Caco-2 (cell line): ENCODE measurements at places on chromosomes 7 and 10. TPM values are rescaled to one million over a fixed set of nuclear protein-coding genes. Genes with fewer than 3 reads are reported as not detected.

OR9A2 gene
- not detected in 2 replicates for total RNA-seq

VIPR2 gene
- total RNA-seq, result not detected in 2 replicates

SUN3 gene
- not detected in 2 replicates for total RNA-seq

BTAF1 gene
- 47.7 and 49.7 TPM in 2 replicates for total RNA-seq

DLX5 gene
- 0.30 TPM in 1 of 2 replicates, not detected in the other for total RNA-seq

PPP1R17 gene
- total RNA-seq, result not detected in 2 replicates

RBP4 gene
- total RNA-seq, result 255 and 258 TPM in 2 replicates

ACTL6B gene
- not detected in 2 replicates for total RNA-seq

HKDC1 gene
- 18.7 and 24.5 TPM in 2 replicates for total RNA-seq

RTKN2 gene
- 36.2 and 37.1 TPM in 2 replicates for total RNA-seq

- DNase-seq, result no peak
These were observed 105.8 kb downstream of the ELMO1 start for GRCh38 chr7:37342688-37343471.

GRCh38 chr7:105006367-105007136 is 7.5 kb upstream of the KMT2E start:
- DNase-seq, result peak; percentile 90

DNA sequence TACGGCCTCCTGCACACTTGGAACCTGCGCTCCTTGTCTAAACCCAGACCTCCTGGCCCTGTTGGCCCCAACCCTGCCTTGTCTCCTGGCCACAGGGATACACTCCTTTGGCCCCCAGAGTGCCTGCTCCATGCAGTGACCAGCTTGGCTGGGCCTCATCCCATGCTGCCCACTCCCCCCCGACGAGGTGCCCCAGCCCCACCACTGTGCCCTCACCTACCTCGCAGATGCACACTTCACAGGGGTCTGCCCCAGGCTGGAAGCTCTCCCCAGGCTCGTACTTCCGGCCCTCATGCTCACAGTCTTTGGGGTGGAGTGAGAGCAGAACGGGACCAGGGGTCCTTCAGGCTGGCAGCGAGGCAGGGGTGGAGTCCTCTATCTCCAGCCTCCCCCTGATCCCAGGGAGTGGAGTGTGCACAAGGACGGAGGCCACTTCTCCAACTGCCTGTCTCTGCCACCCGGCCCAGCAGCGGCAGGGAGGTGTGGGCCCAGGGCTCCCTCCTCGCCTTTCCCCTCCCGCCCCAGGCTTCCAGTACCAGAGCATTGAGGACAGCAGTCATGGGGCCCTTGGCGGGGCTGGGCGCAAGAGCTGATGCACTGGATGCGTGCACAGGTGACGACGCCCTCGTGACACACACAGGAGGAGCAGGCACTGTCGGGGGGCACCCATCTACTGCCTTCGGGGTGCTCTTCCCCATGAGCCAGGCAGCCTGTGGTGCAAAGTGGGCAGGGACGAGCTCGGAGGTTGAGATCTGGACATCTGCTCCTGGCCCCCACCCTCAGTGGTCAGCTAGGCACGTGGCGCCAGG is 22.1 kb downstream of the ATP6V1F start:
- no peak for DNase-seq

DNA sequence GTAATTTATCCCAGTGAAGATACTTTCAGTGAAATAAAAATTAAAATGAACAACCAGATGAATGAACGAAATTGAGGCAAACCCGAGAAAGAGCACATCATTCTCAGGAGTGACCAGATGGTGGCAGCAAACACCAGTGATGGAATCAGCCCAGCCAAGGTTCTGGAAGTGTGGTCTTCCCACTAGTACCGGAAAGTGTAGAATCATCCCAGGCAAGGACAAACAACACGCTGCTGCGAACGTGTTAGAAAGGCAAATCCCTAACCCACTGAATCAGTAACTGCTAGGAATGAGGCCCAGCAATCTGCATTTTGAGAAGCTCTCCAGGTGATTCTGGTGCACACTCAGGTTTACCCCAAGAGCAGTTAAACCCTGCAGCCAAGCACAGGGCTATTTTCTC is 15.5 kb upstream of the SLC18A3 start:
- no peak for DNase-seq

DNA sequence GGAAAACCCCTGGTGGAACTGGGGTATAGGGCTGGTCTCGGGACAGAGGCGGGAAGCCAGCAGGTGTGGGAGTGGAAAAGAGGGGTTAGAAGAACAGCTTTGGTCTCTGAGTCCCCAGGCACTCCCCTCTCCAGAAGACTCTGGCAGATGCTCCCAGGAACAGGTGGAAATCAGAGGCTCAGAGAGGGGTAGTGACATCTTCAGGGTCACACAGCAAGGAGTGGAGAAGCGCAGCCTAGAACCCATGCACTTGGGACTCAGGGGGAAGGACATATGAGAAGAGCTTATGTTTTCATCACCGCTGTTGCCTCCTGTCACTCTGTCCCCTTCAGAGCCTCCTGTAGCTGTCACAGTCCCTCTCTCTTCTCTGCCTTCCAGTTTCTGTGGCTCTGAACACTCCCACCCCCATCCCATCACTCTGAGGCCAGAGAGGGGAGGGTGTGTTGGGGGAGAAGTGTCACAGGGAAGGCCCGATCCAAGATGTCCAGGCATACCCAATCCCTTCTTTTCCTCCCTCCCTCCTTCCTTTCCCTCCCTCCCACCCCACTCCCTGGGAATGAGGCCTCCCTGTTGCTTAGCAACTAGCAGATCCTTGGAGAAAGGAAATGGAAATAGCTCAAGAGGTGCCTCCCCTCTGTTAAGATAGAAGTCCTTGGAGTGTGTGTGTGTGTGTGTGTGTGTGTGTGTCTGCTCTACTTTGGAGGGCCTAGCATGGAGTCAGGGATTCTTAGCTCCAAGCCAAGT is 32.0 kb downstream of the SRRM3 start:
- DNase-seq, result no peak

DNA sequence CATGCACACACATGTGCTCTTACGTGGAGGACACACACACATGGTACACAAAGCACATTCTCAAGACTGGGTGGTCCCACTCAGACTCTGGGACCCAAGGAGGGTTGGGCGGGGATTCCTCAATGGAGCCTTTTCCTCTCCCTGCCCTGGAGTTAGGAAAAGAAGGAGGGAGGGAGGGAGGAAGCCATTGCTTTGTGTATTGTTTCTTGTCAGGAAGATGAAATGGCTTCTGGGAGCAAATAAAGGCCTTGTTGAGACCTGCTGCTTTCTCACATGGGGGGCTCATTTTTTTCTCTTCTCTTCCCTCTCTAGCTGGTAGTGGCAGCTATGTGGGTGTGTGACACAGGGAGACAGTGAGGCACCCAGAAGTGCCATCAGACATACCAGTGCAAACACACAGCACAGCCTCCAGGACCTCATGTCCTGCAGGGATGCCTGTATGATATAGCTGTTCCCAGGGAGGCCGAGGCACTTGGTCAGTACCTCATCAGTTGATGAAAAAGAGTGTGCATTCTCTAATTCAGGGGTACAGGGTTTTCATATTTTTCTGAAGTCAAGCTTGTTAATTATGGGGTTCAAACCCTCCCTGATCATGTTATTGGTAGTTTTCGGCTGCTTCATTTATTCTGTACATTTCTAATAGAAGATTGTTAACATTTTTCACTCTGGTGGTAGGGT is 5.7 kb downstream of the AQP1 start:
- no peak for DNase-seq

DNA sequence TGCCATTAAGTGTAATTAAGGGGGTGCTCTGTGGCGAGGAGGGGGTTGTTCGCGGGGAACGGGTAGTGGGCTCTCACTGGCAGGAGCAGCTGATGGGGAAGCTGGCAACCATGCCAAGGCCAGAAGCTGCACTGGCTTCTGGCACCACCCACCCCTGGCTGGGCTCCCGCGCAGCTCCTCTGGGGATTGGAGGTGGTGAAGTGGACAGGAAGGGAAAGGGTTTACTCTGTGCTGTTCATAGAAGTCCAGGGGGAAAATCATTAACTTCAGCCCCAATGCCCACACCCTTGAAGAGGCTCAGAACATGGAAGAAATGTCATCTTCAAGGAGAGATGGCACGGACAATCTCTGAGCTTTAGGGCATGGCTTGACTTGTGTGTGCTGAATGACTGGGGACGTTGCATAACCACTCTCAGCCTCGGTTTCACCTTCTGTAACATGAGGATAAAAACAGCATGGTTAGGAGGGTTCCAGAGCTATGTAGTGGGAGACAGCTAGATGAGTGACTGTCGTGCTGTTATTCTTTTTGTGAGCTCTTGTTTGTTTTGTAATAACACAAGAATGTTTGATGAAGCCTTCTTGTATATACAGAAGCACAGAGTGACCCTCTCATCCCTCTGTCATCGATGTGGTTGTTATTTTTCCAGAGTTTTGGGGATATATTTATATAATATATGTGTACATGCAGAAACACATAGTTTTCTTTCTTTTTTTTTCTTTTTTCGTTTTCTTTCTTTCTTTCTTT is 29.9 kb downstream of the KAZALD1 start:
- DNase-seq, result no peak

GRCh38 chr7:831596-832166 is 595 bp upstream of the SUN1 start:
- no peak for DNase-seq

- DNase-seq, result peak; percentile 70
These were observed 90.3 kb downstream of the MYL10 start for GRCh38 chr7:101538596-101539459.

DNA sequence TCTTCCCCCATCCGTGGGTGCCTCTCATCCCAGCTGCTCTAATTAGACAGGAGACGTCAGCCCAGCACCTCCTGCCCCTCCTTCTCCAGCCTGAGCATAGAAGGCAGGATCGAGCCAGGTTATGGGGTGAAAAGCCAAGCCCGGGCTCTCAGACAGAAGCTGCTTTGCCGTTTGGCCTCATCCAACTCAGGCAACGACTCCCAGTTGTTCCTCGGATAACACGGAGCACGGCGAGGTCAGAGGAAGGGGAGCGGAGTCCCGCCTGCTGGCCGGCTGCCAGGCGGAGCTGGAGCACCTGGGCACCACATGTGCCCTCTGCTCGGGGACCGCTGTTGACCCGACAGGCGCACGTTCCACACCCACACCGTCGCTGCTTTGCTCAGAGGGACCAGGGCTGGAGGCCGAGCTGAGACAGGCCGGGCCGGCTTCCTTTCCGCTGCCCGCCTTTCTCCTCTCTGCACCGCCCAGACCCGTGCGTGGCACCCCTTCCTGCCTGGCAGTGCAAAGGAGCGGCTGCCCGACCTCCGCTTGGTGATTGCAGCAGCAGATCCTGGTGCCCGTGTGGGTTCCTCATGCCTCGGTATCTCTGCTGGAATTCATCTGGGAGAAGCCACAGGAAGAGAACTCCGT is 21.6 kb upstream of the UNCX start:
- no peak for DNase-seq

DNA sequence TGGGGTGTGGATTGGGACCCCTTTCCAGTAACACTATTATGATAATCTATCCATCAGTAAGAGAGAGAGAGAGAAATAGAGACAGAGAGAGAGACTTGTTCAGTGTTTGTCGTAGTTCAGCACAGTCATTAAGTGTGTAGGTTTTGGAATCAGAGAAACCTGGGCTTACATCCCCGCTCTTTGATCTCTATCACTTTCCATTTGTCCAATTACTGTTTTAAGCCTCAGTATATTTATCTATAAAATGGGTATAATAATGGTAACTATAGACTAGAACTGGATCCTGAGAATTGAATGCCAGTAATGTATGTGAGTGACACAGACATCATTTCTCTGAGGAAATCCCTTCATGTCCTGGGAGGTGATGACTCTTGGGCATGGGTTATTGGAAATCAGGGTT is 460.5 kb downstream of the PLXNA4 start:
- DNase-seq, result no peak

DNA sequence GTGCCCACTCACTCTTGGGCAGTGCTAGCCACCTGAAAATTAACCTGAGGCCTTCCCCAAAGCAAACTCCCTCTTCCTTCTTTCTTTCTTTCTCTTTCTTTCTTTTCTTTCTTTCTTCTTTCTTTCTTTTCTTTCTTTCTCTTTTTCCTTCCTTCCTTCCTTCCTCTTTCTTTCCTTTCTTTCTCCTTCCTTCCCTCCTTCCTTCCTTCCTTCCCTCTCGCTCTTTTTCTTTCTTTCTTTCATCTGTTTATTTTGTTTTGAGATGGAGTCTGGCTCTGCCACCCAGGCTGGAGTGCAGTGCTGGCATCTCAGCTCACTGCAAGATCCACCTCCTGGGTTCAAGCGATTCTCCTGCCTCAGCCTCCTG is 17.0 kb upstream of the KPNA7 start:
- no peak for DNase-seq

GRCh38 chr10:32169556-32169955 is 113.3 kb upstream of the KIF5B start:
- DNase-seq, result no peak

GRCh38 chr10:98466861-98467505 is 20.2 kb upstream of the HPS1 start:
- no peak for DNase-seq

- no peak for DNase-seq
These were observed 70.0 kb downstream of the CRTAC1 start for GRCh38 chr10:97960269-97961056.

- no peak for DNase-seq
These were observed 689 bp downstream of the PLCE1 start for GRCh38 chr10:93994438-93994801.

DNA sequence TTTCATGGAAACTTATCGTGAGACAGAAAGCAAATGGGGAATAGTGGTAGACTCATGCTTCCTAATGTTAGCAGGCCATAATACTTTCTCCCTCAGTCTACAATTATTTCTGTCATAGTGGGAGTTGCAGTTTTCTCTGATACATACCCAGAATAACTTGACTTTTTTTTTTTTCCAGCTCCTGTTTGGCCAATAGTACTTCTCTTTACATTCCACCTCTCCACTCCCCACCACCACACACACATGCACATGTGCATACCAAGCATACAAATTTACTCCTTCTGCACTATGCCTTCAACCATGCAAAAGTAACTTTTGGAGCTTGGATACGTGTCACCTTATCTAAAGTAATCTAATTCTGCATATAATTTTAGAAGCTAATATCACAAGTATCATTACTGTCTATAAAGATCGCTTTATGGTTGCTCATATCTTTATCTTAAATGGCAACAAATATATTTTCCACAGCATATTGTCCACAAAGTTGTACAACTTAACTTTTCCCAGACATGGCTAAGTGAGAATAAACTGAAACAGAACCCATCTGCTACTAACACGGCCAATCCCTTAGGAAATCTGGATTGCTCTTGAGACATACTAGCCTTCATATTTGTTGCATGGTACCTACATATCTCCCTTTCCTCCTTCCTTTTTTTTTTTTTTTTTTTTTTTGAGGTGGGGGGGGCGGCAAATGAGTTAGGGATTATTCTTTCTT is 49.0 kb downstream of the TES start:
- no peak for DNase-seq

- DNase-seq, result no peak
These were observed 99.0 kb downstream of the KIAA1217 start for GRCh38 chr10:24307696-24308485.

GRCh38 chr7:128435327-128435686 is 20.4 kb upstream of the HILPDA start:
- DNase-seq, result peak; percentile 76

- DNase-seq, result no peak
These were observed 69.2 kb downstream of the LYZL1 start for GRCh38 chr10:29358010-29358616.

DNA sequence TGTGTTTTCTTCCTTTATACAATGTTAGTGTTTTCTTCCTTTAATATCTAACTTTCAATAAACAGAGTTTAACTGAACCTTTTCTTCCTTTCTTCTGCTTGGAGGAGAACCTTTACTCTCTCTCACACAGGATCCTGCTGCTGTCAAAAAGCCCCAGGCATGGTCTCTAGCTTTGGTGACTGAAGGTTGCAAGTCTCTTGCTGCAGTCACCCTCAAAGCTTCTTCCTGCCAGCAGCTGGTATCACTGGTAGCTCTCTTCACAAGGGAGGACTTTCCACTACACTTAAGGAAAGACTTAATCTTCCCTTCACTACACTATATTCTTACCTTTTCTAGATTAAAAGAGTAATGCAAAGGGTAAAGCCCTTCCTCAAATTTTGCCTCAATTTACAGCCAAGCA is 153.4 kb downstream of the SGMS1 start:
- no peak for DNase-seq
